ENCODE measurements at places on chromosomes 1 and 21. TPM values are rescaled to one million over a fixed set of nuclear protein-coding genes. Genes with fewer than 3 reads are reported as not detected.
A peak's percentile ranks its signal among the peaks of the same experiment; 100 is the strongest.

CD5L gene
- total RNA-seq = 1.2 TPM

RPE65 gene
- total RNA-seq = 0.16 TPM

PTPN14 gene
- 2.7 TPM for total RNA-seq

NFYC gene
- 34.6 TPM for total RNA-seq

CCDC27 gene
- not detected for total RNA-seq

ADGRL2 gene
- total RNA-seq = 130 TPM

DNALI1 gene
- total RNA-seq = 3.1 TPM

KCNJ9 gene
- 14.7 TPM for total RNA-seq

AK5 gene
- 27.8 TPM for total RNA-seq

- peak; percentile 37 for DNase-seq
Observed at GRCh38 chr1:101309334-101310311, 72.8 kb downstream of the S1PR1 start.

DNA sequence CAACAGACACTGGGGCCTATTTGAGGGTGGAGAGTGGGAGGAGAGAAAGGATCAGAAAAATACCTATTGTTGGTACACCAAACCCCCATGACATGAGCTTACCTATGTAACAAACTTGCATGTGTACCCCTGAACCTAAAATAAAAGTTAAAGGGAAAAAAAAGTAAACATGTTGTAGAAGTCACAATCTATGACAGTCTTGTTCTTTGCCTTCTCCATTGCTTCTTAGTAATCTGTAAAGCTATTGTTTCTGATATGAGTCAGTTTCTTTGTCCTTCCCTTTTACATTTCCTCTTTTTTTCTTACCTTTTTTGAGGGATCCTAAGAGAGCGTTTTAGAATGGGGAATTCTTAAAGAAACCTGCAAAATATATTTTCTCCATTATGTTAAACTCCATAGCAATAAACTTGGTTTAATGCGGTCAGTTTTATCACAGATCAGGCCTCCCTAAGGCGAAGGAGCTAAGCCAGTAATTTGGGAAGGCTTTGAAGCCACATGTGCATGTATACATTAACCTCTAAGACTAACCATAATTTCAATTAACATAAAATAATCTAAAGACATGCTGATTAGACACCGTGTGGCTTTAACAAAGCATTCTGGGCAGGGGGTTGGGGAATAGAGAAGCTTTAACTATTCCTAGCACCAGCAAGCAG, 77.8 kb upstream of the C1orf105 start:
- no peak for DNase-seq

GRCh38 chr1:1021920-1022259, 2.0 kb downstream of the AGRN start:
- DNase-seq = no peak

GRCh38 chr1:1013105-1013921, at the start of gene ISG15:
TSS of gene ISG15 (plus strand) at chr1:1013497. CDS start at chr1:1013574, 77 bp downstream.
- peak; percentile 54 for DNase-seq

DNA sequence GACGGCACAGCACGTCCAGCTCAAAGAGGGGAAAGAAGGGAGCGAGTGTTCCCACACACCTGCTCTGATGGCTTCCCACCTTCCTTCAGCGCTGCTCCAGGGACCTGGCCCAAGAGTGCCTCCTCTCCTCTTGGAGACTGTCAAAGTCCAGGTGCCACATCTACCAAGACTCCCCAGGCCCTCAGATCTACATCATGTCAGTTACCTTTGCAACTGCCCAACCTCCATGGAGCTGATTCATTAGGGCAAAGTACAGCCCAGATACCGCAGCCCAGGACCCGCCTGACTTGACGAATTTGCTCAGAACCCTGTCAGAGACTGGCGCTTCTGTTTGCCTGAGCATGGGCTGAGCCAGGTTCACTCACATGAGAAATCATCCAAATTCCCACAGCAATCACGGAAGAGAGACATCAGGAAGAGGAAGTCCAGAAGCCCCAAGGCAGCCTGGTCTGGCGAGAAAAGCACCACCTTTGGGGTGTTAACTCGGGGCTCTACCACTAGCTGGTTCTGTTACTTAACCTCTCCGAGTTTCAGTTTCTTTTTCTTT, at the start of gene SEC16B:
TSS of gene SEC16B (minus strand) at position 234 of the 547 bp plus-strand sequence. CDS start 2,077 bp downstream, outside the sequence.
- no peak for DNase-seq

DNA sequence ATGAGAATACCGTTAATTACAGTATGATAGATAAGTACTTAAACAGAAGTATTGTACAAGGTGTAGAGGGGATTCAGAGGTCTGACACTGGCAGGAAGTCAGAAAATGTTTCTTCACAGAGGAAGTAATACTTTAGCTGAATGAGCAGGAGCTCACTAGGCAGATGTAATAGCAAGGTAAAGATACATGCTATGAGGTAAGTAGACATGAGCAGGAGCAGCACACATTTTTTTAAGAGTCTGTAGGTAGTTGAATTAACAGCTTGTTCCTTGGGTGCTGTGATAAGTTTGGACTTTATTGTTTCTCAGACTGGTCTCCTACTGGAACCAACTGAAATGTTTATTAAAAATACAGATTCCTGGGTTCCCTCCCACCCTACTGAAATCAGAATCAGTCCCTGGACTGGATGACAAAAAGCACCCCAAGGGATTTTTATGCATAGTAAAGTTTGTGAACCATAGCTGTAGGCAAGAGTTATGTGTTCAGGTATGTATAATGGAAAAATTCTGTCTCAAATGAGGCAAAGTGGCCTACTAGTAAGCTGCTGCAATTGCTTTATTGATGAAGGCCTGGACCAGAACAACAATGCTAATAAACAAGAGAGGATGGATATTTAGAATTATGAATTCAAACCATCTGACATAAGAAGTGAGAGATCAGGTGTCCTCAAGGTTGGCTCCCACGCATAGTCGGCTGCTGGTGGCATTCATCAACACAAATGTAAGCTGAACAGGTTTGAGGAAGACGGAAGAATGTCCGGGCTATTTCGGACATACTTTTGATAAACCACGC, 902 bp downstream of the AP4B1 start:
- no peak for DNase-seq

- no peak for DNase-seq
Observed at GRCh38 chr1:152946248-152946647, 758 bp upstream of the SPRR5 start.

DNA sequence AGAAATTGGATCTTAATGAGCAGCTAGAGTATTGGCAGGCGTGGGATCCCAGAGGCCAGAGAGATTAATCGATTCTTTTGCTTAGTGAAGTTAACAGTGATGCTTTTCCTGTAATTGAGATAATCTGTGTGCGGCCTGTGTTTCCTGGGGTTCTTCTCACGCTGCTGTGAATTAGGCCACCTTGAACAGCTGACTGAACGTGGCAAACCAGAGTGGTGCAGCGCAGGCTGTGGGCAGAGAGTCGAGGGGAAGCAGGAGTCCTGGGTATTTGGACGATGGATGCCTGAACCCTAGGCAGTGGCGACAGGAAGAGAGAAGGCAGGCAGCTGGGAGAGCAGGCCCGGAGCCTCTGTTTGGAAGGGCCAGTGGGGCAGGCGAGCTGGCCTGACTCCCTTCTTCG, 51.7 kb downstream of the RYR2 start:
- no peak for DNase-seq

GRCh38 chr1:96095849-96096612, 625.6 kb upstream of the PTBP2 start:
- DNase-seq = no peak

DNA sequence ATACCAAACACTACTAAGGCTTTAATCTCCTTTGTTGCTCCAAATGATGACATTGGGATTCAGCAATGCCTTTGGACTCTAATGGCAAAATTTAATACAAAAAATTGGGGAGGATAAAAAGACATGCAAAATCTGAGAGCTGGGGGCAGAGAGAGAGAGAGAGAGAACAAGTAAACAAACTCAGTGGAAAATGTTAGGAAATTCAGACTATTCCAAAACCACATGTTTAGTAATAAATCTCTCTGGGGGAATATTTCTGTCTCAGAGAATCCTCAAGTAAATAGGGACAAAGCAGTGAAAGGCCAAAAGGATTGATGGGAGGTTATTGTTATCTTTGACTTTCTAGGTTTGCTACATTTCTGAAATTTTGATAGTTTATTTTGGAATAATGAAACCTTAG, 65.7 kb downstream of the PLA2G4A start:
- DNase-seq = no peak

DNA sequence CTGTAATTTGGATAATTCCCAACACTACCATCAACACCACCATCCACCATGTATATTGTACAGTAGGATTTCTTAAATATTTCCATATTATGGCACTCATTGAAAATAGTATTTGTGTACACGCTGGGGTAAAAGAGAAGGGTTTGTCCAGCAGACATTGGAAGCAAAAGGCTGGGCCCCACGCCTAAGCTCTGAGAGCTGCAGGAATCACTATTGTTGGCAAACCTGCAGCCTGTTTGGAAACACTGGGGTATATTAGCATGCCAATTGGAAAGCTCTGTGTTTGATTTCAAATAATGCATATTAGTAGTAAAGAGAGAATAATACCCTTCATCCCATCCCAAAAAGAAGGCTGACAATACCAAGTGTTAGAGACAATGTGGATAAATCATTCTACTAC, 81.5 kb upstream of the DPYD start:
- no peak for DNase-seq

- DNase-seq = peak; percentile 70
Observed at GRCh38 chr1:207051191-207051943, at the start of gene YOD1. TSS of gene YOD1 (minus strand) at chr1:207051208. CDS start at chr1:207051030, 178 bp downstream.

- DNase-seq = no peak
Observed at GRCh38 chr1:212664409-212665199, 35.0 kb downstream of the BATF3 start.

GRCh38 chr1:84738237-84738636, 48.0 kb upstream of the SSX2IP start:
- no peak for DNase-seq

All from occipital lobe (tissue), 3 donors.